A549 (cell line): ENCODE measurements at places on chromosomes 2 and 18. TPM values are rescaled to one million over a fixed set of nuclear protein-coding genes. Genes with fewer than 3 reads are reported as not detected.

The IRS1 gene
- polyA plus RNA-seq: 13.1 to 15.6 TPM (median 13.9 TPM) in 3 replicates

The CSRNP3 gene
- 0.01 to 0.08 TPM (median 0.05 TPM) in 3 replicates for polyA plus RNA-seq

GRCh38 chr18:77711096-77711495, 461.4 kb downstream of the GALR1 start:
- no peak for DNase-seq

DNA sequence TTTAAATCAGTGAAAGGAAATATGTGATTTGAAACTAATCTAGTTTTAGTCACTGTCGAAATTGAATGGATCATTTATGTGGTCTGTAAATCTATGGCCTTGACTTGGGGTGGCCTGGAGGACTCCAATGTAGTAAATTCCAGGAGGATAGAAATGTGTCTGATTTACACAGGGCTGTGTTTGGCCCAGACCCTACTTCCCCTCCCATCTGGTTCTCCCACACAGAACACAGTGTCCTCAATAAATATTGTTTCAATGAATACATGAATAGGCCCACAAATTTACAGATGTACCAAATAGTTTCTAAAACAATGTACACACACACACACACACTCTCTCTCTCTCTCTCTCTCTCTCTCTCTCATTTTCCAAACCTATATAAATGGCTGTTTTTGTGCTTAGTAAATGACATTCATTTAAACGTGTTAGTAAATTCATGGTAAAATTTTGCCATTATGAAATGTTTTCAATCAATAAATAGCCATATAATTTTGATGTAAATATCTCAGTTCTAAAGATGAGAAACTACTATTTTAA, 1.9 kb downstream of the CCDC68 start:
- DNase-seq: no peak

DNA sequence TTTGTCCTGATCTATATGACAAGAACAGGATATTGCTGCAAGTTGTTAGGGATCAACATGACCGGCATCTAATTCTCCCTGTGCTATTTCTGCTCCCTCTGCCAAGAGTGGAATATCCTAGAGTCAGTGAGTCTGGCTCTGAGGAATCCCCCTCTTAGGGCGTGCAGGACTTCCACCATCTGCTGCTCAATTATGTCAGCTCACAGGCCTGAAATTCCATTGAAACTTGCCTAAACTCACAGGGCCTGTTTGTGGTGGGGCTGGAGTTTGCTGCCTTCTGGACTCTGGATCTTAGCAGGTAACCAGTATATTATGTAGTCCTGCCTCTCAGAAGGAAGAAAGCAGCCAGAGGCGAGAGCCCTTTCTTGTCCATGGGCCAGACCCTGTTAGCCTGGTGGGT, 323.0 kb downstream of the TSN start:
- no peak for DNase-seq

The RUFY4 gene
- not detected in 3 replicates for polyA plus RNA-seq

- DNase-seq: no peak
Observed at GRCh38 chr18:78857314-78858150, 122.1 kb upstream of the SALL3 start.

The HIBCH gene
- 21.8 to 21.9 TPM (median 21.8 TPM) in 3 replicates for polyA plus RNA-seq

DNA sequence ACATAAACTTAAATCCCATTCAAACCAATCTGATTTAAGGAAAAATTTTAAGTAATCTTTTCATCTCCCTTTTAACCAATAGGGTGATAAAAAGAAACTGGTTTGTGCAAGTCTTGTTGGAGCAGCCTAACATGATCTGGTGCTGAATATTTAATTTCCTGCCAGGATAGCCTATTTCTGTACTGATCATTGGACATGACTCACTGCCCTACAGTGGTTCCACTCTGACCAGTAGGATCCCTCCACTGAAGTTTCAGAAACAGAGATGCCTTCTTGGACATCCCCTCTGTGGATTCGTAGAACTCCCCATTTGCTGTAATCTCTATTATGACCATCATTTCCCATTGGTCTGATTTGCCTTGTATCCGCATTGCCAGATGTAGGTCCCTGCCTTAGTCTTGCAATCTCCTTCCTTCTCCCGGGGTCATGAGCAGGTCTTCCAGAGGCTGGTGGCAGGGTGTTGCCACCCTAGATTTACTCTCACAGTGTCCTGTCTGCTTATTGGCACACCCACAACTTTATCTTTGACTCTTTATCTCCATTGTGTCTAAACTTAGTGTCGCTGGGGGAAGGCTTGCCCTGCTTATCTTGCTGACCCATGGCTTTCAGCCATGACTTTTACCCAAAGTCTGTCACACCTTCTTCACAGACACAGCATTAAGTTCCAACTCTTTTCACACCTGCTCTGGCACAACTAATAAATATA, 12.3 kb upstream of the SETBP1 start:
- no peak for DNase-seq

DNA sequence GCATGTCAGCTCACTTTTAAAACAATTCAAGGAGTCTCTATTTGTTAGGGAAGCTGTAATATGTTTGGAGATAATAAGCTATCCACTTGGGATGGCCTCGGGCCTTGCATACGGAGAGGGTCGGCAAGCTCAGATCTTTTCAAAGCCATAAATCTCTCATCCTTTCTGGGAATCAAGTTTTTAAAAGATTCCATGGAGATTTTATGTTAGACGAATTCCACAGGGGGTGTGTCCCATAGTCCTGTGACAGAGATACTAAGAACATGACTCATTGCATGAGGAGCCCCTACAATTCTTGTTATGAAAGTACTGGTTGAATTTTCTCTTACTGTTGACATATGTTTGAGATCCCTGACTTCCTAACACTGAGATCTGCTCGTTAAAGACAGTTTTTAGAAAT, 108.7 kb downstream of the FEZ2 start:
- DNase-seq: no peak

GRCh38 chr2:42743659-42743990, 20.3 kb downstream of the OXER1 start:
- DNase-seq: no peak

DNA sequence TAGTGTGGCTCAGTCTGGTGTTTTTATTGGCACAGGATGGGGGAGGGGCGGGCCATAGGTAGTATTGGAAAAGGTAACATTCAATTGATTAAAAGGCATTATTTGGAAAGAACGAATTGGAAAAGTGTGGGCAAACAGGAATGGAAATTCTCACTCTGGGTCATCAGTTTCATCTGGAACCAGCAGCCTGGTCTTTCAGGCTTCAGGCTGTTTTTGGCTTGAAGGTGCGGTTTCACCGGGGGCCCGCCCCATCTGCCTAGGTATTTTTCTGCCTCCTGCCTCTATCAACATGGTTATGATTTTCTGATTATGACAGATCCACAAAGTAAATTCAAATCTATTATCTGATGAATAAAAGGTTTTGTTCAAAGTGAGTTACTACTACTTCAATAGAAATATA, 59.5 kb upstream of the CD28 start:
- no peak for DNase-seq

DNA sequence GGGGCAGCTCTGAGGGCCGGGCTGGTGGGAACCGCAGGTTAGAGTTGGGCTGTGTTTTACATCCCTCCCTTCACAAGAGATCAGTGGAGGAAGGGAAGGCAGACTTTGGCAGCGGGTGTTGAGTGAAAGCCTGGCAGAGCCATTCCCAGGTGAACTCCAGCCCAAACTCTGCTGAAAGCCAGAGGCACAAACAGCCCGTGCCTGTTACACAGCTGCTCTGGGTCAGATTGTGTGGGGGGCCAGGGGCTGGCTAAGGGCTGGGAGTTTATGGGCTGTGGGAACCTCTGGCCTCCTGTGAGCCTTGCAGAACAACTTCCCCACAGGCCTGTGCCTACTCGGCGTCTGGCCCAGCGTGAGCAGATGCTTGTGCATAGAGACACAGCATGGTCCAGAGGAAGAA, 286.8 kb downstream of the CLIP4 start:
- DNase-seq: no peak

The RPRM gene
- polyA plus RNA-seq: not detected in 3 replicates

DNA sequence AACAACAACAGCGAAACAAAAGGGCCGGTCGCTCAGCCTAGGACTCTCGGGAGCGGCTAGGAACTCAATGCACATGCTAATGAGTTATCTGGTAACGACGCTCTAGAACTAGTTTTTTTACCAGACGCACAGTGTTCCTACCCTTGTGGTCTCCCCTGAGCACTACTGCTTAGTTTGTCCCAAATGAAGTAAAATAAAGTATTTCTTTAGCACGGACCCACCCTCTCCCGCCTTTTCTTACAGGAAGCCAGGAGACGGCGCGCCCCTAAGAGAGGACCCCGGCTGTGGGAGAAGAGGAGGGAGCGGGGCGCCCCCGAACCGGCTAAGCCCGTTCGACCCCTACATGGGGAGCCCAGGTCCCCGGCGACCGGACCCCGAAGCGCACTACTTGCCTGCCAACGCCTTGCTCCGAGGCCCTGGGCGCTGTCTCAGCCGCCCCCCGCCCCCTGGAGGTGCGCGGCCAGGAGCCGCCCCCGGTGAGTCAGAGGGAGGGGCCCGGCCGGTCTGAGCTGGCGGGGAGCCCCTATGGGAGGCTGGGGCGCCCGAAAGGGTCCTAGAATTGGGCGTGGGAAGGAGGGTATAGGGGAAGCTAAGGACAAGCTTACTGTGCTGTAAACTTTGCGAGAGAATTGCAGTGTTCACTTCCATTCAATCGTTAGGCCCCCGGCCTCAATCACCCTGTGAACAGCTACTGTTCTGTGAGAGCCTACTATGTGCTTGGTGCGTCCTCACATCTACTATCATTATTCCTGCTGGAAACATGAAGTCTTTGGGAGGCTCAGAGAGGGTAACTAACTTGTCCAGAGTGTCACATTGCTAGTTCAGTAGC, 3.6 kb upstream of the CAPG start:
- no peak for DNase-seq

DNA sequence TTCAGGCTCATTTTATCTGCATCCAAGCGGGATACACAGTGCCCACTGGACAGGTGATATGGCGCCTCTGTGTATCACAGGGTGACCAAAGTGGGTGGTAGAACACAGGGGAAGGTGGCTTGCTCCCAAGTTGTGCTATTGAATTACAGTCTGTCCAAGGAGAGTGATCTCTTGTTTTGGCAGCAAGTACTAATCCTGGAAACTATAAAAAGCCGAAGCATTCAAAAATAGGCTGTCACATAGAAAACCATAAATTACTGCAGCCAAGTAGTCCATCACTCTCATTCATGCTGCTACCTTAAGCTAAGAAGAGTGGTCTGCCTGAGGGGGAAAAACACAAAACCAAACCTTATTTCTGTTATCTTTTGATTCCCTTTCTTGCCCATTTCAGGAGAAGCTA, 237.1 kb upstream of the POU3F3 start:
- DNase-seq: no peak

DNA sequence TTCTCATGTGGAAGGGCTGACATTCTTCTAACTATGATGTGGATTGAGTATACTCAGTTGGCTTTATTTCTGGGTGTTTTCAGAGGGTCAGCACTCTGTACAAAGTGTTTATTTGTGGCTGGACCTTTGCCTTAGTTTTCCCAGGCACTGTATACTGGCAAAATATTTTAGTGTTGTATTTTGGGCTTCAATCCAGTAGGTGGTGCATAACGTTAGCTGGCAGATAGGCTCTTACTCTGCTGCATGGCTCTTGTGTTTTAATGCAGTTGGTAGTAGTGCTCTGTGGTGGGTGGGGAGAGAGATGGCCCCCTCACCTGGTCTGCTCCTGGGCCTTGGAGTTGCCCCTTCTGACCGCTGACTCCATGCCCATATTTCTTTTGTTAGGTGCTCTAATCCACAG, 75.6 kb upstream of the REG3A start:
- DNase-seq: no peak

DNA sequence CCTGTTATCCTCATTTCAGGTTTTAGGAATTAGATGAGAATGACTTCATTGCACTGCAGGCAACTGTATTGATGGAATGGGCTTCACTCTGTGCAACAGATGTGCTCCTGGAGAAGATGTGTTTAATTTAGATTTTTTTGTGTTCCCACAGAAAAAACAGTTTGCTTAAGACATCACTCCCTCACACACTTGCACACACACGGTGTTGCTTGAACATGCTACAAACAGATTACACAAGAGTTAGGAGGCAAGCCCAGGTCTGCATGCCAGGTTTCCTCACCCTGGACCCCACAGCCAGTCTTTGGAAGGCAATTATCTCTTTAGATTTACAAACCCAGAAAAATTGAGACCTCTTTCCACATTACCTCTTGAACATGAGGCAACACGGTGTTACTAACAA, 93.7 kb upstream of the KLHL29 start:
- no peak for DNase-seq

The TRIP12 gene
- polyA plus RNA-seq: 103 to 122 TPM (median 117 TPM) in 3 replicates

The OTX1 gene
- polyA plus RNA-seq: 1.9 to 2.5 TPM (median 2.0 TPM) in 3 replicates
